ENCODE measurements at places on chromosomes 2 and 18. TPM values are rescaled to one million over a fixed set of nuclear protein-coding genes. Genes with fewer than 3 reads are reported as not detected.

DNA sequence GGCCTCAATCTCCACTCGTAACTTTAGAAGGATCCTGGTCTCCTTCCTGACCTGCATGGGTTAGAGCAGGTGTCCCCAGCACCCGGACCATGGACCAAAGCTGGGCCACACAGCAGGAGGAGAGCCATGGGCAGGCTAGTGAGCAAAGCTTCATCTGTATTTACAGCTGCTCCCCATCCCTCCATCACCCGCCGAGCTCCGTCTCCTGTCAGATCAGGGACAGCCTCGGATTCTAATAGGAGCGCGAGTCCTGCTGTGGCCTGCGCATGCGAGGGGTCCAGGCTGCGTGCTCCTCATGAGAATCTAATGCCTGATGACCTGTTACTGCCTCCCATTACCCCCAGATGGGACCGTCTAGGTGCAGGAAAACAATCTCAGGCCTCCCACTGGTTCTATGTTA is 297.7 kb upstream of the SALL3 start:
- no peak for DNase-seq

GRCh38 chr2:198254536-198255090 is 450.2 kb downstream of the PLCL1 start:
- no peak for DNase-seq

- DNase-seq = no peak
Observed at GRCh38 chr2:136402281-136402680, 284.3 kb upstream of the CXCR4 start.

- no peak for DNase-seq
Observed at GRCh38 chr2:48651158-48651790, 33.6 kb downstream of the GTF2A1L start.

GRCh38 chr2:67259556-67260342 is 137.4 kb upstream of the ETAA1 start:
- DNase-seq = no peak

DNA sequence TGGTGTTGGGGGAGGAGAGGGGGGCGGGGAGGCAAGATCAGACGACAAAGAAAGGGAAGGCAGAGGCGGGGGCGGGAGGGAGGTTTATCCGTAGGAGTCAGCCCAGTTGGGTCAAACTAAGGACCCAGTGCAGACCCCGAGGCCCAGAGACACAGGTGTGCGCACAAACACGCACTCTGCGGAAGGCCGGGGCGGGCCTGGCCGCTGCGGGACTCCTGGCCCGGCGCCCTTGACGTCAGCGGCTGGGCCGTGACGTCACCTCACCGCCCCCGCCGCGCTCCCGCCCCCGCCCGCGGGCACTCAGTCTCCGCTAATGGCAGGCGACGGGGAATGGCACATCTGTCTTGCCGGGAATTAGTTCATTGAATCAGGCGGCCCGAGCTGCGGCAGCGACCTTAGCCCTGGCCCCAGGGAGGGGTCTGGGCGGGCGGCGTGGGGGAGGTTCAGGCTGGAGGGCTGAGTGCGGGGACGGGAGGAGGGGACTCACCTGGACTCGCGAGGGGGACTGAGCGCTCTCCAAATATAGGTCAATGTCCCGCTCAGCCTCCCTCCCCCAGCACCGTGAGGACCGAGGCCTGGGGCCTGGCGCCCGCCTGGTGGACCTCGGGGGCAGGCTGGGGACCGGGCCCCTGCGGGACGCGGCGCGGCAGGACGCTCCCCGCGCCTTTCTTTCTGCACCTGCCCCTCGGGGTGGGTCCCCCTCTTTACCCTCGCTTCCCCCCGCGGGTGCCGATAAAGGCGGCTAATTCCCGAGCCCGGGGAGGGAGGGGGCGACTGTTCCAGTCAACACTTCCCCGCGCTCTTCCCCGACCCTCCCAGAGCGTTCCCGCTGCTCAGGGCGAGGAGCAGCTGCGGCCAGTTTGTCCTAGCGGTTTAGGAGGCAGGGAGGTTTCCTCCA is 15.5 kb upstream of the ECEL1 start:
- DNase-seq = peak; percentile 69

GRCh38 chr2:212777020-212777491 is 238.5 kb upstream of the ERBB4 start:
- DNase-seq = peak; percentile 52

- DNase-seq = no peak
Observed at GRCh38 chr18:75257605-75258004, 47.0 kb downstream of the TSHZ1 start.

DNA sequence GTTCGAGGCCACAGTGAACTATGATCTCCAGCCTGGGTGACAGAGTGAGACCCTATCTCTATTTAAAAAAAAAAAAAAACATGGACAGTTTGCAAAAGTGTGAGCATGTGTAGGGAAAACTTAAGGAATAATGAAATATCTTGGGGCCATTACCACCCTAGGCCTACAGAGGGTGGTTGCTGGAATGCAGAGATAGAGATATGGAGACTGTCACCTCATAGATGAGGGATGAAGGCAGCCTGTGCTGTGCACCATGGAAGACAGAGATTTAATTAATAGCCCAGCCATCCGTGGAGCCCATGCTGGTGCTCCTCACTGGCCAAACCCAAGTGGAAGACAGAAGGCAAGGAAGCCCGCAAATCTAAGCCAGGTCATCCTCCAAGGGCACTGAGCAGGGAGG is 16.6 kb upstream of the CEP68 start:
- DNase-seq = no peak

GRCh38 chr2:165645930-165646831 is 147.9 kb downstream of the GALNT3 start:
- no peak for DNase-seq

- no peak for DNase-seq
Observed at GRCh38 chr2:61557381-61557780, 19.2 kb upstream of the XPO1 start.

DNA sequence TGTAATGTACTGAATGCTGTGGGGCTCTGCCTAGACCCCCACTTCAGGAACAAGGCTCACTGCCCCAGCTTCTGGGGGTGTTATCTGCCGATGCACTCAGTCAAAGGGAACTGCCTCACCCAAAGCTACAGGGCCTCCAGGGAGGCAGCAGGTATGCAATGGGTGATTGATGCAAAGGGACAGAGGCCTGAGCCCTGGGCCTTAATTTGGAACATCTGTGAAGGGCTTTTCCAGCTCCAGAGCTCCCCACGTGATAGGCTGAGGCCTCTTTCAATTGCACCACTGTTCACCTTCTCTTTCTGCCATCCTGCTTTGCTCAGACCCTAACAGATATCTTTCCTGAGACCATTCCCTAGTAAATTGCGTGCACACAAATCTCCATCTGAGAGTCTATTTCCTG is 131.0 kb downstream of the ATL2 start:
- DNase-seq = no peak

GRCh38 chr2:36409935-36410334 is 54.4 kb downstream of the CRIM1 start:
- no peak for DNase-seq

GRCh38 chr2:217286833-217287232 is 427.0 kb upstream of the TNP1 start:
- DNase-seq = no peak

DNA sequence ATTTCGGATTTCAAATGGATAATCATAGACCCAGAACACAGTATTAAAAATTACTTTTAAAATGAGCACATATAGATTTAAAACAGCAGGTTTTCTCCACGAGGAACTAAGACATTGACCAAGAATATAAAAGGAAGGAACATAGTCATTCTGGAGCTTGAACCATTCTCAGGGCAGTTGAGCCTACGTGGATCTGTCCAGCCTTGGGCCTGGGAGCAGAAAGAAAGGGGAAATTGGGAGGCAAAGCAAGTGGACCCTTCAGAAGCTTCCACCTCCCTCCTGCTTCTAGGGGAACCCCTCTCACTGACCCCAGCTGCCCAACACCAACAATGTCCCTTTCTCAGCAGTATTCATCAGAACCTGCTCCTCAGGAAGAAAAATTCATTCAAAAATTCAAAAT is 31.4 kb upstream of the TTC39C start:
- no peak for DNase-seq

DNA sequence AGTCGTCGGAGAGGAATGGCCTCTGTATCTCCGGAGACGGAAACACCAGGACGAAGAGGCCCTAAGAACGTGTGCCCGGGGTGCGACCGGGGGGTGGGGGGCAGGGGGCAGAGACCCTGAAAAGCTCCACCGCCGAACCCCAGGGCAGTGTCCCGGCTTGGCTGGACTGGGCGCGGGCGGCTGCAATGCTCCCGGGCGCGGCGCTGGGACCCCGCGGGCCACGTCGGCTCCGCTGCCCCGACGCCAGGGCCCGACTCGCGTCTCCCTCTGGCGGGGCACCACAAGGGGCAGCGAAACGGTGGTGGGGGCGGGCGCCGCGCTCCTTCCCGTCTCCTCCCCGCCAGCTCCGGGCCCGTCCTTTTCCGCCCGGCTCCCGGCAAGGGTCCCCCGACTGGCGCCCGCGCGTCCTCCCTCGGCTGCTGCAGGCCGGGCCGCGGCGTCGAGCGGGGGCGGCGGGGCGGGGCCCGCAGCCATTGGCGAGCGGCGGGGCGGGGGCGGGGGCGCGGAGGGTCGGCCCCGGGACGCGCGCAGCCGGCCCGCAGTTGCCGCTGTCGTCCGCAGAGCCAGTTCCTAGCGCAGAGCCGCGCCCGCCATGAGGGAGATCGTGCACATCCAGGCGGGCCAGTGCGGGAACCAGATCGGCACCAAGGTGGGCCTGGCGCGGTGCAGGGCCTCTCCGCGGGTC is at the start of gene TUBB6:
Gene TUBB6, plus strand, starts transcription at position 541 of the 685 bp plus-strand sequence. Its CDS starts 52 bp downstream, at position 593.
- peak; percentile 67 for DNase-seq

DNA sequence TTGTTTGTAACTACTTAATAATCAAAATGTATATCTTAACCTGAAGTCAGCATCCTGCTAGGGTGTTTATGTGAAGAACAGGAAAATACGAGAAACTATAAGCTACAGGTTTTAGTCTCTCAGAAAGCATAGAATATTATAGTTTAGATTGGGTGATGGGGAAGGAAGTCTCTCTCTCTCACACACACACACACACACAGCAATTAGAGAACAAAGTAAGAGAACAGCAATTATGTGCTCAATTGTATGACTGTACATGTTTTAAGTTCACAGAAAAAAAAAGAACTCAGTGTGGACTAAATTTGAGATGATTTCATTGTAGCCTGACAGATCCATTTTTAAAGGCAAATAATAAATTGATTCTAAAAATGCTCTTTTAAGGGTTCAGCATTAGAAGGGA is 94.3 kb upstream of the ZNF516 start:
- DNase-seq = no peak

GRCh38 chr2:203690117-203690431 is 16.4 kb upstream of the CD28 start:
- DNase-seq = no peak

DNA sequence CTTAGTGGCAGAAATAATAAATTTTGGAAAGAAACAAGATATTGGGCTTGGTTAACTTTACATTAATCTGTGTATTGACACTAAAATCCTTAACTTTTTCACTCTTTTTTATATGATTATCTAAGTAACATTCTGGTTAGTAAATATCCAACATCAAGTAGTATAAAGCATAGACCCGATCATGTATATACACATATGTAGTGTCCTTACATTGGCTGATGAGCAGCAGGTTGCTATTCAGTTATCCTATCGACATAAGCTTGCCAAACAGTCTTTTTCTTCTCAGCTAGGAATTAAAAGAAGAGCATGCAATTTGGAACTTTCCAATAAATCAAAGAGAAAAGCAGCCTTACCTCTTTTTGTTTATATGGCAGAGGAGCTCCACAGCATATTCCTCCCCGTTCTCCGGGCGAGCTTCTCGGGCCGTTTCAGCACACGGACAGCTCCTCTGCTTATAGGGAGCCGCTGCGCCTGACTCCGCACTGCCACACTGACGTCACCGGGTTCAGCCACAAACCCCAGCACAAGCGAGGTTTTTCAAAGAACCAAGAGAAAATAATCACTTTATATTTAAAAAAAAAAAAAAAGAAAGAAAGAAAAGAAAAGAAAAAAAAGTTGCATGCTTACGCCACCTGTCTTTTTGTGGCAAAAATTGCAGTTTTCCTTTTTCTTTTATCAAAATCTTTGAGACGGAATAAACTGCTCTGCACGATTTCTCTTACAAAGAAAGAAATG is at the start of gene SCG2:
Gene SCG2, minus strand, starts transcription at position 430 of the 735 bp plus-strand sequence. CDS start 3,079 bp downstream, outside the sequence.
- DNase-seq = peak; percentile 6

GRCh38 chr2:43082111-43082894 is 144.1 kb downstream of the ZFP36L2 start:
- no peak for DNase-seq

DNA sequence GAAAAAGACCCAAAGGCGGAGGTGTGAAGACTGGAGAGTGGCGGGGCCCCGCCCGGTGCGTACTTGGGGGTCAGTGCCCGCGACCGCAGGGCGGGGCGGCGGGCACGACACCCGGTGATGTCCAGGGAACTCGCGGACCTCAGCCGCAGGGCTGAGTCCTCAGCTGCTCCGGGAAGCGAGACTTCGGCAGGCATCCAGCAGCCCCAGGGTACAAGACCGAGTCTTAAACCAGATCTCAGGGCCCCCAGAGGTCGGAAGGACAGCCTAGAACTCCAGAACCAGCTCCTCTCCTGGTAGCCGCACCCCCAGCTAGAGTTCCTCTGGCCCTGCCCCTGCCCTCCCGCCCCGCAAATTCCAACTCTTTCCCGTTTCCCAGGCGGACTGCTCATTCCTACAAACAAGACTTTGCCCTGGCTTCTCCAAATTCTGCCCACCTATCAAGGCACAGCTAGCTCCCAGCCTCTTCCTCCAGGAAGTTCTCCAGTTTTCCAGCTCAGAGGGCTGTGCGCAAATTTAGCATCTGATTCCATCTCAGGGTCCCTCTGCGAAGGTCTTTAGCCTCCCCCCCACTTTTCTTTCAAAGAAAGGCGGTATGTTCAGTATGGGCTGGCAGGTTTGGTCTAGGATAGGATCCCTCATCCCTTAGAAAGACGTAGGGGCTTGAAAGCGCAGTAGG is 26.0 kb upstream of the NOTO start:
- peak; percentile 61 for DNase-seq

DNA sequence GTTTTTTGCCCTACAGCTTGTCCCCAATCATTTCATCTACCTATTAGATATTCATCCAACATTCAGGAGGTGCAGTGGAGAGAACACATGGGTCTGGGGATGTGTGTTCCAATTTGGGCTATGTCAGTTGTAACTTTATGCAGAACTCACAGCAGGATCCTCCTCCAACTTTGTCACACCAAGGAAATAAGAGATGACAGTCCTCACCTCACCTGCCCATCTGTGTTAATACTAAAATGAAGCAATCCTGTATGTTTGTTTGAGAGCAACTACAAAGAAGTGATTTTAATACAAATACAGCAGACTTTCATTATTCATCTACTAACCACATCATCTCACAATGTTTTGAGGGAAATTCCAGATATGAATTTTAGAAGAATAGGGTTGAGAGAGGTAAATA is 126.7 kb downstream of the ARHGAP15 start:
- peak; percentile 29 for DNase-seq

Gene UGT1A9
- not detected for total RNA-seq

Gene LINC00305
- total RNA-seq = not detected

Gene RAB6C
- not detected for total RNA-seq

Gene NETO1
- 7.2 TPM for total RNA-seq

Measured in B cell (primary cell).